Fibroblast of skin of right quadriceps (primary cell): ENCODE measurements at places on chromosomes 3 and 15.

GRCh38 chr3:41893977-41894376, 67.9 kb downstream of the ULK4 start:
- peak; percentile 52 for DNase-seq

DNA sequence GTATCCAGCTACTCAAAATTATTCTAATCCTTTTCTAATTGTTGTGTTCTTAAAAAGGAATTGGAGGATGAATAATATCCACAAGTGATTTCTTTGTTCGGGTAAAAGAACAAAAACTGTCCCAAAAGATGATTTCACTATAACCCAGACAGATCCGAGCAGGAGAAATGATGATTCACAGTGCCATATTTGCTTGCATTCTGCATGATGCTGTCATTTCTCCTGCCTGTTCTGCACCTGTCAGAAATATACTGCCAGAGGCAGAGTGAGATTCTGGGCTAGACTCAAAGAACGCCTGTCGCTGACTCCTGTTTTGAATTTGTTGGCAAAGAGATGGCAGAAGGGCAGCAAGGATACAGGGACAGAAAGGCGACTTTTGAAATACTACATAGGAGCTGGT, 34.7 kb upstream of the SLC24A5 start:
- no peak for DNase-seq

DNA sequence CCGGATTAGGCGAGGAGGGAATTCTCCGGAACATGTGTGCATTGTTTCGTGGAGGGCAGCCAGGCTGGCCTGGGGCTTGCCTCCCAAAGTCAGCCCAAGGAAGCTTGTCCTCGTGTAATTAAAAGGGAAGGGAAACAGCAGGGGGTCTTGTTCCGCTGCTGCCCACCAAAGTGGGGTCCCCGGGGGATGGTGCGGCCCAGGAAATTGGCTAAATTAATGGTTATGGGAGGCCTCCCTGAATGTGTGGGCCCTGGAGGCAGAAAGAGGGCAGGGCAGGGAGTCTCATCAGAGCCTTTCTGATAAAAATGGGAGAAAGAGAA, 118.1 kb downstream of the OPA1 start:
- no peak for DNase-seq

- no peak for DNase-seq
Measured at GRCh38 chr3:139121513-139122220, 77.0 kb upstream of the PRR23C start.

GRCh38 chr15:87669846-87670245, 586.7 kb downstream of the NTRK3 start:
- no peak for DNase-seq

GRCh38 chr3:49120096-49120437, 556 bp downstream of the USP19 start:
- no peak for DNase-seq

- peak; percentile 9 for DNase-seq
Measured at GRCh38 chr3:37310666-37311050, 136.3 kb upstream of the LRRFIP2 start.

DNA sequence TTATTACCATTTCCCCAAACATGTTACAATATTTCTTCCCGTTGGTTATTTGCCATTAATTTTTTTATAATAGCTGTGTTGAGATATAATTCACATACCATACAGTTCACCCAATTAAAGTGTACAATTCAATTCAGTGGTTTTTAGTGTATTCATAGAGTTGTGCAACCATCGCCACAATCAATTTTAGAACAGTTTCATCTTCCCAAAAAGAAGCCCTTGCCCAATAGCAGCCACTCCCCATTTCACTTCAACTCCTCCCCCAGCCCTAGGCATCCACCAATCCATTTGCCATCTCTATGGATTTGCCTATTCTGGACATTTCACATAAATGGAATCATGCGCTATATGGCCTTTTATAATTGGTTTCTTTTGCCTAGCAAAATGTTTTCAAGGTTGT, 225.1 kb downstream of the EPHB1 start:
- no peak for DNase-seq

- no peak for DNase-seq
Measured at GRCh38 chr3:103077910-103078309, 643.1 kb downstream of the ZPLD1 start.

GRCh38 chr3:184156522-184156955, 1.4 kb downstream of the DVL3 start:
- peak; percentile 71 for DNase-seq

DNA sequence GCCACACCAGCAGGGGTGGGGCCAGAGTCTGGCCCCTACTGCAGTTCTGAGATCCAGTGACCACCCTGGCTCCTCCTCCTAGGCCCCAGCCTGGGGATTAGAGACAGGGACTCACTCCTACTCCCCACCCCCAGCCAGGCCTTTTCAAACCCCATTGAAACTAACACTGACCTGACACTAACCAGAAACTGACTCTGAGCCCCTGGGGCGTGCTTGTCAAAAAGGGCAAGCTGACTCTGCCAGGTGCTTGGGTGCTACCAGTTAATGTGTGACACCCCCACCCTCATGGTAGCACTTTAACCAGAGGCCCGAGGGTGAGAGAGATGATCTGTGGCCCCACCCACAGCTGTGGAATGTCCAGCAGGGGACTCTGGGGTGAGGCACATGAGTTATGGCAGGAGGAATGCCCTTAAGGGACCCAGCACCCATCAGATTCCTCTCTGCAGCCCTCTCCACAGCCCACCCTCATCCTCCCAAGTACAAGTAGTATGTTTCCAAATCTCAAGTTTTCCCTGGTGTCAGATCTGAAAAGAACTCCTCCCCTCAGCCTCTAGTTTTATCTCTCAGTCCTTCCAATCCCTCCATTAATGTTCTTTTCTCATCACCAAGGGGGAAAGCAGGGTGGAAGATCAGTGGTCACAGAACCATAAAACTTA, 1.4 kb downstream of the PTH1R start:
- DNase-seq, result no peak

DNA sequence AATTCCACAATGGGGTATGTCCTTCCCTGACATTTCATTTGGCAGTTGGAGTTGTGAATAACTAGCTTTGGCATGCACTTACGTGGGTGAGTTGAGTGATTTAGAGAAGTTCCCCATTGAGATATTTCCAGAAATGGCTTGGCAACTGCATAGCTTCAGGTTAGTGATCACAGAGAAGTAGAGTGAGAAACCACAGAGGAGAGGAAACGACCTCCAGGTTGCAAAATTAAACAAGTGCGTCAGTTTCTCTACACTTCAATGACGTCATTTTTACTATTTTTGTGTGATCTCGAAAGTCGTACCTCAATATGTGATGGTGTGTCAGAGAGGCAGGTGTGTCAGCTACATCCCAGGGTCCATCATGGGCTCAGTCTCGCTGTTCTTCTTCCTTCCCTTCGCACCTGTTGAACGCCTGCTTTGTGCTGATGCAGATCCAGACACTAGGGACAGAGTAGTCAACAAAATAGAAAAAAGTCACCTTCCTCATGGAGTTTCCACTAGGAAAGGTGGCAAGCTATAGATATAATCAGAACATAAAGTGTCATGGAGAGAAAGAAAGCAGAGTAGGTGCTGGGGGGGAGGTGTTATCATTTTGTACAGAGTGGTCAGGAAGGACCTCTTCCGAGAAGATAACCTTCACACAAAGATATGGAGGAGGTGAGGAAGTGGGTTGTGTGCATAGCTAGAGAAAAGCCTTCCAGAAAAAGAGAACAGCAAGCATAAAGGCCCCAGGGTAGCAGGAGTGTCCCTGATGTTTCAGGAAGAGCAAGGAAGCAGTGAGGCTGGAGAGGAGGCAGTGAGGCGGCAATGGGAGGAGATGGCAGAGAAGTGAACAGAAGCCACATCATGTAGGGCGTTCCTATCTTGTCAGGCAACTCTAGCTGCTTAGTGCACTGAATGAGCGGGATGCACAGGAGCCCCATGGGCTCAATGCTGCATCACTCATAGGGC, 75.6 kb downstream of the MCTP2 start:
- DNase-seq, result peak; percentile 84

GRCh38 chr3:151265866-151266265, 12.5 kb downstream of the P2RY14 start:
- DNase-seq, result no peak

- no peak for DNase-seq
Measured at GRCh38 chr15:66306381-66306780, 13.0 kb downstream of the DIS3L start.

- DNase-seq, result no peak
Measured at GRCh38 chr15:50061503-50061902, 57.5 kb downstream of the ATP8B4 start.

DNA sequence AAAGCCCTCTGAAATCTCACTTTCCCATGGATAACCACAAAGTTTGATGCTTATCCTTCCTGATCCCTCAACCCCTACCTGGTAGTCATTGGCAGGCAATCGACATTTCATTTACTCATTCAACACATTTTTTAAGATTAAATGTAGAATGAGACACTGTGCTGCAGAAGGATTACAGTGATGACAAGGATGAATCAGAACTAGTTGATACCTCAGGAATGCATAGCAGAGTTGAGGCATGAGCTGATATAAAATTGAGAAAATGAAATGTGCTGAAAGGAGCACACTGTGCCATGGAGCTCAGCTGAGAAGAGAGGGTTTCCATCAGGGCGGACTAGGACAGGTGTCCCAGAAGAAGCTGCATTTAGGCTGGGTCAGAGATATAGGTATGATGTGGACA, 48.9 kb upstream of the ACTL6A start:
- DNase-seq, result peak; percentile 36

DNA sequence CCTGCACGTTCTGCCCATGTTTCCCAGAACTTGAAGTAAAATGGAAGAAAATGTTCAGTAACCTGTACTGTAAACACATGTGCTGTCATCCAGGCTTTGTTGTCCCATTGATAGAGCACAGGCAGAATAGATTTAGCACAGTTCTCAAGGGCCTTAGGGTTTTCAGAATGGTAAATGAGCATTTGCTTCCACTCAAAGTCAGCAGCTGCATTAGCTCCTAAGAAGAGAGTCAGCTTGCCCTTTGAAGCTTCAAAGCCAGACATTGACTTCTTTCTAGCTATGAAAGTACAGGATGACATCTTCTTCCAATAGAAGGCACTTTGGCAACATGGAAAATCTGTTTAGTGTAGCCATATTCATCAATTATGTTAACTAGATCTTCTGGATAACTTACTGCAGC, 76.2 kb upstream of the TMEM108 start:
- DNase-seq, result no peak

DNA sequence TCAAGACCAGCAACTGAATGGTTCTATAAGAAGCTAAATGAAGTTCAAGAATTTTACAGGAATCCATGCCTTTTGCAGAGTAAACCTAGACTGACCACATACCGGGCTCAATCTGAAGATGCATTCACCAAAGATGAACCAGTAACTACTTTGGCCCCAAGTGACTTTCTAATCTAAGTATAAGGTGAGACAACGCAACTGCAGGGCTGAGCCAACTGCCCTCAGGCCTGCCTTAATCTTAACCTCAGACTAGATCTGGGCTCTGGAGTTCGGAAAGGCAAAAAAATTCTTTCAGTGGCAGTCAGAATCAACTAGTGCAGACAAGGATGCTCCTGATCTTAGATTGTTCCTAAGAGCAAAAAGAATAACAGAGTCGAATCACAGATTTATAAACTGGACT, 48.3 kb downstream of the EXD1 start:
- DNase-seq, result no peak

GRCh38 chr3:15595955-15596354, 5.4 kb downstream of the HACL1 start:
- no peak for DNase-seq

DNA sequence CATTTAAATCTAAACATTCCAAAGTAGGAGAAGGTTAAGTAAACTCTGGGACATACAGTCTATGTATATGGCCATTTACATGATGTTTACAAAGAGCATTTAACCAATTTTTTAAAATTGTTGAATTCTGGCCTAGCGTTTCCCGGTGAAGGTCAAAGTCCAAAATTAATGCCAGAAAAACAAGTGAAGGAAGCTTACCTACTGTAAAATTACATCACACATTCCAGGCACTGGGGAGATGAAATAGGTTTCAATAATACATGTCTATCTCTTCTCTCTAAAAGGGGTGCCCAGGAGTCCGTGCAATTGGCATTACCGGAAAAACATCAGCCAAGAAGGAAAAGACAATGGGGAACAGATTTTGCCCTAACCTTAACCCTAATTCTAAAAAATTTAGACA, 358.8 kb downstream of the VPS13C start:
- DNase-seq, result no peak

GRCh38 chr3:155069729-155070128, 10.4 kb upstream of the MME start:
- DNase-seq, result no peak

DNA sequence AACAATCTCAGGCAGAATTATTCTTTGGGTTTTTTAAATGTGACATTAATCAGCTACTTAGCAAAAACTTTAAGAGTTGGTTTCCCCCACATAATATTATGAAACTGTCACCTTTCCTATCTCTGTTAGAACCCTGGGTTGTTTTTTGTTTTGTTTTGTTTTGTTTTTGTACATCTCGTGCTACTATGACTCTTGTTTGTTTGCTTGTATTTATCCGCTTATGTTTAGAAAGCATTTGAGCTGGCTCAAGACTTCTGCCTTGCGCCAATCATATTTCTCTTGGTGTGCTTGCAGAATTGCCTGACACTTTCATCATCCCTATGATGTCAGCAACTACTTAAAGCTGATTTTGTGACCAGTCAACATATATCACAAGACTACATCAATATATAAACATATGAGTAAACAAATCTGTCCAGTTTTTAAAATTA, 116.9 kb downstream of the DCLK3 start:
- DNase-seq, result peak; percentile 58

- no peak for DNase-seq
Measured at GRCh38 chr15:96549136-96549535, 218.6 kb downstream of the NR2F2 start.

DNA sequence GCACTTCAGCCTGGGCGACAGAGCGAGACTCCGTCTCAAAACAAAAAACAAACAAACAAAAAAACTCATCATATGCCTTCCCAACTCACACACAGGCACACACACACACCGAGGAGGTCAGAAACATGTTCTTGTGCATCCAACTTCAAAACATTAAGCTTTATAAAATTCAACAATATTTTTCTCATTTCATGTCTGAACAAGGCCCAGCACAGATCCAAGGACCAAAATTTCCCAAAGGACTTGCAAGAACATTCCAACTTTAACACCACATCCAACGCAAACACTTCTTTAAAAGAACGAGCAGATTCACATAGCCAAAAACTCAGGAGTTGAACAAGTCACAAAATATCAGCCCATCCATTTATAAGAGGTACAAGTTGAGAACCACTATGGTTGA, 148.4 kb downstream of the MAGI1 start:
- no peak for DNase-seq

- DNase-seq, result peak; percentile 88
Measured at GRCh38 chr3:185084901-185085300, 68.0 kb downstream of the C3orf70 start.

DNA sequence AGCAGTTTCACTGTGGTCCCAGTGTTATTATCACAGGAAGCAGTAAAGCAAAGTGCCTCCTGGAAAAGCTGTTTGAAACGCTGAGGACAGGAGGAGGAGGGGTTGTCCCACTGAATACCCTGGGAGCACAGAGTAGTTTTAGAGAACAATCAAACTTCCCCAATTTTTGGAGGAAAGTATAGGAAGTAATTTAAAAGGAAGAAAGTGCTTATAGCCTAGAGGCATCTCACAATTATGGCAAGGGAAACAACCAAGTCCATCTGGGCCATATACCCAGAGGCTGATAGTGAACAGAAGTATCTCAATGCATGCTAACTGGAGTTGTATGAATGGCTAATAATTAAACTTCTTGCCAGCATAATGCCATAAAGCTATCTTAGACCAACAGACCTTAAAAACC, 137.2 kb upstream of the EPHA6 start:
- DNase-seq, result no peak
